SW480 (cell line): ENCODE measurements at places on chromosomes 12 and 14.

DNA sequence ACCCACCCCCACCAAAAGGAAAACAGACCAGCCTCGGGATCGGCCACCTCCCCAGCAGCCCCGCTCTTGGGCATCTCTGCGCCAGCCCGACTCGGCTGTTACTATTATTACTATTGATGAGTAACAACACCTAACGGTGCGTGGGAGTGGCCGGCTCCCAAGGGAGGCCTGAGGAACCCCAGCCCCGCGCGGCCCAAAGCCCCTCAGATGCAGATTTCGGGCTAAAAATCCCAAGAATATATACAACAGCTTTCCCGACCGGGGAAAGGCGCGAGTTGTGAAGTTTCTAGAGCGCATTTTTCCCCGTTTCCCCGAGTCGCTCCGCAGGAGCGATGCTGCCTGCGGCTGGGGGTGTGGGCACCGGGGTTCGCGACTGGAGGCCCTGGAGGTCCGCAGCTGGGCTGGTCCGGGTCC is 565 bp downstream of the NT5DC3 start:
- no peak for DNase-seq

GRCh38 chr14:61116369-61116768 is 135.3 kb downstream of the SLC38A6 start:
- DNase-seq: no peak

DNA sequence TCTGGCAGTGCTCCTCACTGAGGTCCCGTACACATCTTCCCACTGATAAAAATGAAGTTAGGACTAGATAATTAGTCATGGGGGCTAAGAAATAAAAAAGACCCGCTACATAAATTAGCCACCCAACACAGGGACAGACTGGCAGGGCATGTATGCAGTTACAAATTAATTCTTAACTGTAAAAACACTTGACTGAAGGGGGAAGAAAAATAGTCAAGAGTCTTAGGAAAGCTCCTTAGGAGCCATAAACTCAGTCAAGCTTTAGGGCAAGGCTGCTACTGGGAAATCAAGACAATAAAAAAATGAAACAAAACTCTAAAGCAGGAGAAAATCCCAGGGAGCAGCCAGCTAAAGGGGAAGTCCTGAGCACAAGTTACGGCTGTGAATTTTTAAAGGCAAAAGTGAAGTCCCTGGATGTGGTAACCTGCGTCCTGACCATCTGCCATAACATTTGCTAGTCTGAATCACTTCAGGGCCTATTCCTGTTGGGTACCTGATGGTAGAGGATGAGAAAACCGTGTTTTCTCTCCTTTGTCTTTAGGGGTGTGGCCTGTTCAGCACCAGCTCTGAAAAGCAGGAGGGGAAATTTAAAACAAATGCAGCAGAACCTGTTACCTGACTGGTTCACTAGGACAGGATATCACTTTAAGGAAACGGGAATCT is 7.5 kb upstream of the NPFF start:
- DNase-seq: no peak

- DNase-seq: no peak
Observed at GRCh38 chr14:30974628-30975027, 50.8 kb upstream of the AP4S1 start.

DNA sequence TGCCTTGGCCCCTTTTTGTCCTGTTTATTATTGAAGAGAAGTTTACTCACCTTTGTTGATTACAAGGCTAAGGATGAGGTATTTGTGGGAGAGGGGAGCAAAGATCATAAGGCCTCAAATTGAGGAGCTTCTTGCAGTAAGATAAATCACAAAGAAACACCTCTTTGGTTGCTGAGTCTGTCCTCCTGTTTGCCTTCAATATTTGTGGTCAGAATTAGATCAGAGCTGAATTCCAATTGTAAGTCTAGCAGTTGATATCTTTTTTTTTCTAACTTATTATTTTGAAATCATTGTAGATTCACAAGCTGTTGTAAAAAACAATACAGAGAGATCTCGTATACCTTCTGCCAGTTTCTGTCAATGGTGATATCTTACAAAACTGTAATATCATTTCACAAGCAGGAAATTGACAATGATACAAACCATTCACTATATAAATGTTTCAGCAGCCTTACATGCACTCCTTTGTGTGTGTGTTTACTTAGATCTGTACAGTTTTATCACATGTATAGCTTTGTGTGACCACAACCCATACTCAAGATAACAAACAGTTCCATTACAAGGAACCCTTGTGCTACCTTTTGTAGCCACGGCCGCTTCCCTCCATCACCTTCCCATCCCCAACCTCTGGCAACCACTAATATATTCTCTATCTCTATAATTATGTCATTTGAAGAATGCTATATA is 97.4 kb downstream of the KICS2 start:
- no peak for DNase-seq

- DNase-seq: no peak
Observed at GRCh38 chr12:1870086-1870485, 48.4 kb downstream of the CACNA2D4 start.
